ENCODE measurements at places on chromosomes 7 and 10.

GRCh38 chr7:5005066-5005465, 40.6 kb upstream of the RBAK start:
- no peak for DNase-seq

- no peak for DNase-seq
Observed at GRCh38 chr7:3955026-3955425, 654.0 kb downstream of the SDK1 start.

DNA sequence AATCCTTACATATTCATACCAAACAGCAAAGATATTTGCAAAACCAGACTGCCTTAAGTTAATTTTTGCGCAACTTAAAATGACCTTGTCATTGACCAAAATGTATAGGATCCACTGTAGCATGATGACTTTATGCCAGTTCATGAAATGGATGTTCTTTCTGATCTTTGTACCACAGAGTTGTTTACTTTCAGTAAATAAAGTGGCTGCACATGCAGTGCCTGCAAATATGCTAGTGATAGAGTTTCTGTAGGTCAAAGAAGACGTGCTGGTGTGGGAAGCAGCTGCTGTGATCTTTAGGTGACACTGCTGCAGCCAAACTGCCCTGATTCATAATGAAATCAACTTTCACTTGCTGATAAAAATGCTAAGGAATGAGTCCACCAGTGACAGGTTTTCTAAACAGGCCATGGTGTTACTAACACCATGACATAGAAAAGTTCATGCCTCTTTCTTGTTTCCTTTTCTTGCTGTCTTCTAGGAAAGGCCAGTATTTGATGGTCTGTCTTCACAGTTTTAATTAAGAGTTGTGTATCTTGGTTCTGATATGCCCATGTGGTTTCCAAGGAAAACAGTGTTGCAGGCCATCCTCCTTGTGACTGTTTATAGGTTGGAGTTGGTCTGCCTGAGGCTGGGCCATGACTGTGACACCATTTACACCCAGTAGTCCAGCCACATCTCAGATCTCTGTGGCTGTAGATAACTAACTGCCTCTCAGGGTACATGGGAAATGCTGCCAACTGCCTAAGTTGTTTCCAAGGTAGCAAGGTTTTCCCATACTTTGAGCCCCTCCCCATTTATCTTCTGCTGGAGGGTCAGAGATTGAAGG, 62.5 kb downstream of the INSYN2A start:
- no peak for DNase-seq

- no peak for DNase-seq
Observed at GRCh38 chr10:80283536-80284199, 5.8 kb downstream of the MAT1A start.

DNA sequence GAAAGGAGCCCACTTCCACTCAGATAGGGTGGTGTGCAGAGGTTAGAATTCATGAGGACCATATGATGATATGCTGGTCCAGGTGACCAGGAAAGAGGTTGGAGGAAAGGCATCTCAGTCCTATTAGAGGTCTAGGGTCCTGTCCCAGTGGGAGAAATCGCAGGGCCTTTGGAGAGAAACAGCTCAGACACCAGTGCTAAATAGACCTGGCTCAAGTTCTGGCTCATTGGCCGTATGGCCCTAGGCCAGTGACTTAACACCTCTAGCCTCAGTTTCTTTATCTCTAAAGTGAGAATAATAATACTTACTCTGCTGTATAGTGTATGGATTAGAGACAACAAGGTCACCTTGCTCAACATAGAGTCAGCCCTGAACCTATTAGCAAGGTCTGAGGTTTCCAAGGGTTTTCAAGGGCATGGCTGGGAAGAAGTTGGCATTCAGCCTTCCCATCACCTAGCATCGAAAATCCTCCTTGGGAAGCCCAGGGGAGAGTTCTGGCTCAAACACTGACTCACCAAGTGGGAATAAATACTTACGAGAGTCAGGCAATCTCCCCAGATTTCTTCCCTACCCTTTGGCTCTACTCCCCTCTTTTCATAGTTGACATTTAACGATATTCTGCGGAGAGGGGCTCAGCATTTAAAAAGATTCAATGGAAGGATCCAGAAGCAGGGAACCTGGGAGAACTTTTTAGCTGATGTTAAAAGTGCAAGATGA, 473.1 kb upstream of the PODXL start:
- no peak for DNase-seq

GRCh38 chr10:49139028-49139845, 5.4 kb upstream of the FAM170B start:
- no peak for DNase-seq

DNA sequence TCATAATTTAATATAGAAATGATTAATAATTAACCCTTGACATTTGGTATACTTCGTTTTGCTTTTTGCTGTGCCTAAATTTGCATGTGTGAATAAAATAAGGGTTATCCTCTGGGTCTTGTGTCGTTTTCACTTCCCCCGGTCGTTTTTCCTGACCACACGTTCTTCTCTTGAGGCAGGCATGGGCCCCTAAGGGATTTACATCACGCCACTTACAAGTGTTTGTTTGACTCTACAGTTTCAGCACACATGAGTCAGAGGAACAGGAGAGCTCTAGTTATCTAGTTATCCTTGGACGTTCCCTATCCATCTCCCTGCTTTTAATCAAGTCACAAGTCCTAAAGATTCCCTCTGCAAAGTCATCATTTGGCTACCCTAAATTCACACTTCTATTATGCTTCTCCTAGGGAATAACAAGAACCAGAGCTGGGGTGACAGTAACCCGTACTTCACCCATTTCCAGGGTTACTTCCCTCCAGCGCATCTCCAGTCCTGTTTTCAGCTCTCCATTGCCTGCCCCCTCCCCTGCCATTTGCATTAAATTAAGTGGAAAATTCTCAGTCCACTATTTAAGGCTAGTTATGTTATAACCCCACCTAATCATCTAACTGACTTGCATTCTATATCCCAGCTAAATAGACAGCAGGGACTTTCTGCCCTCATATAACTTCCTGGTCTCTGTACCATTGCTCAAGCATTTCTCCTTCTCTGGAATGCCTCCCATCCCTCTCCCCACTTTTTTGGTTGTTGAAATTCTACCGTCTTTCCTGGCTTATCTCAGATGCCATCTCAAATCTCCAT, 206.9 kb downstream of the PTEN start:
- DNase-seq: no peak

GRCh38 chr7:158345731-158346130, 241.9 kb downstream of the PTPRN2 start:
- DNase-seq: no peak

GRCh38 chr7:131106681-131107336, 220.9 kb upstream of the MKLN1 start:
- no peak for DNase-seq

DNA sequence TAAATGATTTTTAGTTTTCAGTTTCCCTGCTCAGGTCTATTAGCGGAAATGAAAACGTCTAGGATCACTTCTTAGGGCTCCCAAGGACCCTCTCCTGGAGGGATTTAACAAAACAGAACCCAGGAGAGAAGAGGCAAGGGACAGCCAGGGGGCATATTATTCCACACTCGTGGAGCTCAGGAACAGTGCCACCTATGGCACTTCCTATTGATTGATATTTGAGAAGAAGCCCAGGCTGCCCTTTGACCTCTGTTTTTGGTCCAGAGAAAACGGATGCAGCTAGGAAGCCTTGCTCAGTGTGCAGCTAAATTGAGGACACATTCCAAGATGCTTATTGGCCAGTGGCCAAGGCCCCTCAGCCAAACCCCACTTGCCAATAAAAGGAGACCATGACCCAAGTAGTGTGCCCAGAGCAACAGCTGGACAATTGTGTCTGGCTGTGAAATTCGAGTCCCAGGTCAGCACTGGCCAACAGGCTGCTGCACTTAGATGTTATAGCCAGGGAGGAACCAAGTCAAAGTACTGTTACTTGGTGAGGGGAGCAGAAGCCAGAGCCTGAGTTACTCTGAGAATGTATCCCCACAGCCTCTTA, 24.0 kb upstream of the GPNMB start:
- no peak for DNase-seq

- DNase-seq: no peak
Observed at GRCh38 chr7:71220210-71220695, 88.3 kb downstream of the GALNT17 start.

DNA sequence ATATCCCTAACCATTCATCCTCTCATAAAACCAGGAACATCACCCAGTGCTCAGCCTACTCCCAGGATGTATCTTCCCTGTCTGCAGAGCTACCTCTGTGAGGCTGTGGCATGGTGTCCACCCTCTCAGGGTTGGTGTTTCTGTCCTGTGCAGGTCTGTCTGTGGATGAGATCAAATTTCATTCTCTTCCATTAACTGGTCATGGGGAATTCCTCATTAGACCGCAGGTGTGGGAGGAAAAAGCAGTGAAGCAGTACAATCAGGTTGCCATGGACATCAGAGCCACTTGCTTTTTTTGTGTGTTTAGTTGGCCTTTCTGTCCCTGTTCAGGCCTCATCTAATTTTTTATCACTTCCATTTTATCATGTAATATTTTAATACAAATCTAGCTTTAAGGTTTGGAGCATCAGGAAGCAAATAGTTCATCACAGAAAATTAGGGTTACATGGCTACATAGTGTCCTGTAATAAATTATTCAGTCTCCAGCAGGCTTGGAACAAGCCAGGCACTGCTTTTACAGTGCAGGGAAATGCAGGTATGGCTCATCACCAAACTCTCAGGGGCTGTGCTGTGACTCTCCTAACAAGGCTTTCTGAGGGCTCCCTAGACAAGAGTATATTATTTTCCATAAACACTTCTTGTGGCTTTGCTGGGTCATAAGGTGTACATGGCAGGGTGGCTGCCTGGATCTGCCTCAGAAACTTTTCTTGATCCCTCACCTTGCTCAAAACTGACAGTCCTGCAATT, 594.9 kb upstream of the IGFBP3 start:
- no peak for DNase-seq

GRCh38 chr10:89201345-89202032, 5.6 kb downstream of the CH25H start:
- DNase-seq: no peak

GRCh38 chr10:2885288-2886278, 181.8 kb upstream of the PFKP start:
- no peak for DNase-seq

DNA sequence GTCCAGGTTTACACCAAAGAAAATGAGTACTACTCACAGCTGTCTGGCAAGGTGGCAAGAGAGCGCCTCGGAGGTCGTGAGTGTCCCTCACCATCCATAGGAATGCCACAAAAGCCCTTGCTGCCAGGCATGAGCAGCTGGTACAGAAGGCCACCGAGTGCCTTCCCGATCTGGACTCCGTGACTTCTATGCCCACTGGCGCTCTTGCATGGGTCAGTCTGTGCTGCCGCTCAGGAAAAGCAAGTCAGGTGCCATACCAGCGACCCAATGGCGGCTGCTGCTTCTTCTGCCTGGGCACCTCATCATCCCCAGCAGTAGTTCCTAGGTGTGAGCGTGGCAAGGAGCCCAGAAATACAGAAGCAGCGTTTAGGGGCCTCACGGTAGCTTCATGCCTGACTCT, 11.7 kb downstream of the TBXAS1 start:
- DNase-seq: no peak

GRCh38 chr7:93307131-93307660, 75.0 kb downstream of the VPS50 start:
- DNase-seq: no peak

DNA sequence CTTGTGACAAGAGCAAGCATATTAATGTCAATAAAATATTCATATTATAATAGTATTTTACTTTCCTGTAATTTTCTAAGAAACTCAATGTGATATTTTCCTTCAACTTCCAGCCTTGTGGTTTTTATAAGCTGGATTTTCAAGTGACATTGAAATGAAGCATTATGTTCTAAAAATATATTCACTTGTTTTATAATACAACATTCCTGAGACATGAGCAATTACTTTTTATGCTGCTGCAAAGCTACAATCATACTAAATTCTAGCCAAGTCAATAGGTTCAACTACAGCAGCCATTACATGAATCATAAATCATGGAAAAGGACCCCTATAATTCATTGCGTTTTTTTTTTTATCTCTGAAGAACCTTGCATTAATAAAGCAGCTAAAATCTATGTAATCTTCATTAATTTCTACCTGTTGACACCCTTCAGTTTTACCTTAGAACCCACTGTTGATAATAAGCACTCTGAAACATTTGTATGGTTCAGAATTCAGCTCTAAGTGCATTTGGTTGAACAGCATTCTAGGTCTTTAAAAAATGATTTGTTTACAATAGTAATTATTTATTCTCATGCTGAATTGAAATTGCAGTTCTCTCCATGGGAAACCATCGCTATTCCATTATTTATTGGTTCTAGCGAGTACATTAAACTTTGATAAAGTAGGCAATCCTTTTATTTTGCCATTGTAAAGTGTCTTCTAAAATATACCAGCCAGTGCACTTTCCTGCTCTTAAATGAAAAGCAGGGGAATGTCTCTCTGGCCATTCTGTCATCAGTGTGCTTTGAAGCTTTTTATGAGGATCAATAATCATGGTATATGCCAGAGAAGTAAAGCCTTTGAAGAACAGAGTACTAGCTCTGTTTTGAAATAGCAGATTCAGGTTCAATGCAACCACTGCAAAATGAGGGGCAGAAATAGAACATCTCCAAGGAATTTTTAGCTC, 132.6 kb downstream of the GNAT3 start:
- no peak for DNase-seq

DNA sequence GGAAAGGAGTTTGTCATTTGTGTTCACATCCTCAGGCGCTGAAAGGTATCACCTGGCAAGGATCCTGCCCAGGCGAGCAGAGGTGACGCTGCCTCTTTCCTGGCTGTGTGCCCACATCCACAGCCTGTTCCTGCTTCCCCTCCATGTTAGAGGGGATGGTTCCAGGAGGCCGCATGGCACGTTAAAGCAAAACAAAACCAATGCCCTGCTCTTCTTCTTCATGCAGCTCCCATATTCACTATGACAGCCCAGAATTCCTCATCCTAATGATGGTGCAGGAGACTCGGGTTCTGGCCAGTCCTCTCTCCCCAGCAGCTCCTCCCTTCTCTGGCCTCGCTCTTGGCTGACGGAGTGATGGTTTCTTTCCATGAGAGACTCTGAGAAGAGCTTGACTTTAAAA, 678.5 kb upstream of the ANKRD30A start:
- no peak for DNase-seq

DNA sequence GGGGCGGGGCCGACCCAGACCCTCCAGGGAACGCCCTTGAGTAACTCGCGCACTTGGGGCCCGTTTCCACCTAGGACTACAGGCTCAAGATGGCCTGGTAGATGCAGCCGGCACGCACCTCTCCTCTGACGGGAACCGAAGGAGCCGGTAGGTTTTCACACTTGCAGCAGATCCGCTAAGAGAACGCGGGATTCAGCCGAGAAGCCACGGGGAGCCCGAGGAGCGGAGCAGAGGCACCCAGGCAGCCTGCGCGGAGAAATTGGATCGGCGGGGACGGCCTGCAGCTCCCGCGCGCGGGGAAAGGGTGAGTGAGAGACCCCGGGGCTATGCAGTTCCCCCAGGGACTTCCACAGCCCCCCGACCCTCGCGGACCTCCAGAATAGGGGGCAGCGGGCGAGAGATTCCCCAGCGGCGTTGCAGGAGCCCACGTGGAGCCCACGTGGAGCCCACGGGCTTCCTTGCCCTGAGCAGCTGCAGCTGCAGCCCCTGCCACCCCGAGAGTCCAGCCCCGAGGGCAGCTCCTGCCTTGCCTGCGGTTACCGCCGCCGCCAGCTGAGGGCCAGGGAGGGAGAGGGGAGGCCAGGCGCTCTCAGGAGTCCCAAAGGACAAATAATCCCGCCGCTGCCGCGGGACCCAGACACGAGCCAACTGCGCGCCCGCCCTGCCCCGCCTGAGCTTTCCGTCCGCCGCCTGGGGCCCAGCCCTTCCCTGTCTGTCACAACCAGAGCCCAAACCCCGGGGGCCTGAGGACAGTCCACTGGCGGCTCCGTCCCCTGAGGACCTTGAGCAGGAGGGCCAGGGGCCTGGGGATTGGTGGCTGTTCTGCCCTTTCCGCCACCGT, 13.1 kb downstream of the IFT22 start:
- no peak for DNase-seq
